Stimulated activated CD4-positive, alpha-beta T cell treated with anti-CD3 and anti-CD28 coated beads, TNF-alpha, amount 100 ng/mL, for 4 hours (primary cell): ENCODE measurements at places on chromosomes 2 and 18.
A peak's percentile ranks its signal among the peaks of the same experiment; 100 is the strongest.

DNA sequence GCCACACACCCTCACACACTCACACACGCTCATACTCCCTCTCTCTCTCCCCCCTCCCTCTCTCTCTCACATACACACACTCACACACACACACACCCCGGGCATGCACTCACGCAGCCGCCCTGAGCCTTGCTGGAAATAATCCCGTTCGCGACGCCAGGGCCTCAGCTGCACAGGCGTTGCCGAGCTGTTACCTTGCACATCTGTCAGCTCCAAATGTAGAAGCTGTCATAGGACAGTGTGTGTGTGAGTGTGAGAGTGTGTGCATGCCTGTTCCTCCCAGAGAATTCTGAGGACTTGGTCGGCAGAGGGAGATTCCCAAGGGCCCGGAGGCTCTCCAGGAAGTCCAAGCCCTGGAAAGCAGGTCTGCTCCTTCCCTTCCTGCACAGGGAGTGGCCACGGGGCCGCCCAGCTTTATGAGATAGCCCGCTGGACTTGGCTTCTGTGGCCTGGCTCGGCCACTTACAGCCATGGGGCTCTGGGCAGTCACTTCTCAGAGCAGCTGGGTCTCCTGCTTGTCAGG is 8.6 kb downstream of the SPR start:
- no peak for DNase-seq

GRCh38 chr2:164800572-164800971 is 41.1 kb downstream of the COBLL1 start:
- DNase-seq = no peak

DNA sequence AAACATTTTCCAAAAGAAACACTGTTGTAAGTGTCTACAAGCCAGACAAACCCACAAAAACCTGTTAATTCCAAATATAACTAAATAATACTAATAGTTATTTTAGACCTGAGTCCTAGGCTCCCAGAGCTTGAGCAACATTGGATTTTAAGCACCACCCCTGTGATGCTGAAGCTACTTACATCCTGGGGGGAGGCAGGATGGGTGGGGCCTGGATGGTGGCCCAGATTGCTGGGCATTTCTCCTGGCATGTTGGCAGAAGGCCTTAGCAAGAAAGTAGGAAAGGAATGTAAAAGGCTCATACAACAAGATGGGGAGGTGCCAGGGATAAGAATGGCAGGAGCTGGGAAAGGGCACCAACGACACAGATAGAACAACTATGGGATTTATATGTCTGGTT is 50.7 kb upstream of the OTX1 start:
- DNase-seq = no peak

DNA sequence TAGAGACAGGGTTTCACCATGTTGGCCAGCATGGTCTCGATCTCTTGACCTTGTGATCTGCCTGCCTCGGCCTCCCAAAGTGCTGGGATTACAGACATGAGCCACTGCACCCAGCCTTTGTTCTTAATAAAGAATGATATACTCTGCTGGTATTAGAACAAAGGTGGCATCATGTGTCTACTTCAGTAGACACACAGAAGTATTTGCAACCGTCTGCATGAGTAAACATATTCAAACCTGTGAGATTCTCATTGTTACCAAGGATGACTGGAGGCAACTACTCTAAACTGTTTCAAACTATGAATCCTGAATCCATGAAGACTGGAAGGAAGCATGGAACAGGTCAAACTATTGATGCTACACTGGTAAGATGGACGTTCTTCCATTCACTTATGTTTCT is 32.1 kb downstream of the MBD2 start:
- no peak for DNase-seq

GRCh38 chr2:210546424-210547208 is 9.8 kb upstream of the CPS1 start:
- DNase-seq = no peak

GRCh38 chr18:76688724-76689472 is 133.5 kb upstream of the ZNF236 start:
- no peak for DNase-seq

DNA sequence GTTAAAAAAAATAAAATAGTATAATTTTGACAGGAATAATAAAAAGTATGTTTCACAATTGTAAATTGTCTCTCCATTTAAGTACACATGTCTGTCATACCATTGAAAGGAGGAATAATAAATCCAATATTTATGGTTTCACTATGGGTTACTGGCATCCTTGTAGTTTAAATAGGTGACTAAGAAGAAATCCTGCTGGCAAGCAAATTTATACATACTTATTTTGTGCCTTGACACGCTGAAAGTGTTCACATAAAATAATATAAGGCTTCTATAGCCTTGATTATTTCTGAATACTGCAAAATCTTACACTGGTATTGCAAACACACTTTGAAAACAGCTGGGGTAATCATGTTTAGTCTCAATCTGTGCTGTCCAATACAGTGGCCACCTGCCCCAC is 138.3 kb upstream of the ETAA1 start:
- DNase-seq = no peak

DNA sequence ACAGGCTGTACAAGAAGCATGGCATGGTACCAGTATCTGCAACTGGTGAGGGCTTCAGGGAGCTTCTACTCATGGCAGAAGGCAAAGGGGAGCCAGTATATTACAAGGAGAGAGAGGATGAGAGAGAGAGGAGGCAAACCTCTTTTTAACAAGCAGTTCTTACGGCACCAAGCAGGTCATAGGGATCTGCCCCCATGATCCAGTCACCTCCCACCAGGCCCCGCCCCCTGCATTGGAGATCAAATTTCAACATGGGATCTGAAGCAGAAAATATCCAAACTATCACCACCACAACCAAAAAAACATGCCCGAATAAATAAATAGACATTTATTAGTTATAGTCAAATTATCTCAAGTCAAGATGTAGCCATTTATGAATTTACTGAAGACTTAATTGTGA is 14.5 kb upstream of the SLC35F5 start:
- DNase-seq = no peak

GRCh38 chr2:27651056-27651455 is 12.4 kb downstream of the SUPT7L start:
- no peak for DNase-seq

GRCh38 chr2:234258562-234259141 is 208.2 kb downstream of the SPP2 start:
- DNase-seq = no peak

DNA sequence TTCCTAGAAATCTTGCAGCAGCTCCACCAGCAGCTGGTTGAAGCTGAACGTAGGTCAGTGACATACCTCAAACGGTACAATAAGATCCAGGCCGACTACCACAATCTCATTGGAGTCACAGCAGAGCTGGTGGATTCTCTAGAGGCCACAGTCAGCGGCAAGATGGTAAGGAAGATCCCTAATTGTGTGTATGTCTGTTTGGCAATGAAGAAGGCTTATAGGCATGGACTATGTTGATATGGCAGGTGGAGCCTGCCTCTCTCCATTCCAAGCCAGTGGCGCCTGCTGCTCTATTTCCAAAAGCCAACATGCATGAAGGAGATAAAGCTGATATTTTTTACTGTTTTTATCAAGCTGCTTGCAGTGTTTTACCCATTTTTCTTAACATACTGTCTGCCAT is 36.8 kb downstream of the ARMC9 start:
- DNase-seq = no peak

DNA sequence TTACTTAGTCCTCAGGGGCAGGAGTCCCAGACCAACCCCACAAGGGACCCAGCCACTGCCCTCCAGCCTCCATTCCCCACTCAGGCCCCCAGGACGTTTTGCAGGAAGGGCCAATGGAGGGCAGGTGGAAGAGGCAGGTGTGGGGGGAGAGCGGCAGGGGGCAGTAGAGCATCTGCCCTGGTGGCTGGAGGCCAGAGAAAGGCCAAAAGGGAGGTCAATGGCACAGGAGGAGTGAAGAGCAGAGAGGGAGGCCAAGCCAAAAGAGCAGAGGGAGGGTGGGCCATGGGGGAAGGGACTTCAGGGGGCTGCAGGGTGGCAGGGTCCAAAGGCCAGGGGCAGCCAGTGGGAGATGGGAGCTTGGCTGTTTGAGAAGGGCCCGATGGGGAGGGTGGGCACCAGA is 17.3 kb upstream of the GPR55 start:
- DNase-seq = no peak

- peak; percentile 43 for DNase-seq
These were observed 1.6 kb downstream of the SPRED2 start for GRCh38 chr2:65430603-65431420.

- DNase-seq = no peak
These were observed 22.4 kb upstream of the SLC25A52 start for GRCh38 chr18:31783059-31783458.
